ENCODE measurements at places on chromosomes 4 and X.

GRCh38 chrX:50111742-50112141 is 89.1 kb downstream of the AKAP4 start:
- DNase-seq, result no peak

GRCh38 chr4:185879666-185880312 is 67.8 kb upstream of the SORBS2 start:
- DNase-seq, result no peak

GRCh38 chrX:39398963-39399261 is 597.7 kb downstream of the MID1IP1 start:
- no peak for DNase-seq

DNA sequence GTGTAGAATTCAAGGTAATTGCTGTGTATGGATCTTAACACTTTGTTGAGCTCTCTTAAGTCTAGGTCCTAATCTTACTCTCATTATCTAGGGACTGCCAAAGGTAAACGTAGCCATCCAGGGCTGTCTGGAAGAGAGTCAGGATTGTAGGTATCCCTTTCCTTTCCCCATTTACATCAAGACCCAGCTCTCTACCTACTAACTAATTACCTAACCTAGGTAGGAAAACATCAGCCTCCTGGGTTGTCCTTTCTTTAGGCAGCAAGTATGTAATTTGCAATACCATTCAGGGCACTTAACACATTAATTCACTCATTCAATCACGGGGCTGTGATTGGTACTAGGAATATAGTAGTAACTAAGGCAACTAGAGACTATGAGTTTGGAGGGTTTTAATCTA is 15.2 kb upstream of the CPEB2 start:
- no peak for DNase-seq

DNA sequence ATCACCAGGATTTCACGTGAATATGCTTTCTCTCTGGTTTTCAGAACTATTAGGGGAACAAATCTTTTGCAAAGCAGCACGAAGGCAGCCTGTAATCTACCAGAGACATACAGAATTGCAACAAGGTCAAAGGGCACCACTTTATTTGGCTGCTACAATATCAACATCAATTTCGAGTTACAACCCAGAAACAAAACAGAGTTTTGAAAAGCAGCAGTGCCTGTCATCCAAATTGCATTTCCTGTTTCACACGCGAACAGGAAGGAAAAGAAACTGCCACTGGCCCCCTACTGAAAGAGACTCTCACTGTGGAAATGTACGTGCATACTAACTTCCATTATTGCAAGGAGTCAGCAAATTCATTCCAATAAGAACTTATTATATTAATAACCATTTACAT is 17.1 kb upstream of the C1QTNF7 start:
- DNase-seq, result no peak

DNA sequence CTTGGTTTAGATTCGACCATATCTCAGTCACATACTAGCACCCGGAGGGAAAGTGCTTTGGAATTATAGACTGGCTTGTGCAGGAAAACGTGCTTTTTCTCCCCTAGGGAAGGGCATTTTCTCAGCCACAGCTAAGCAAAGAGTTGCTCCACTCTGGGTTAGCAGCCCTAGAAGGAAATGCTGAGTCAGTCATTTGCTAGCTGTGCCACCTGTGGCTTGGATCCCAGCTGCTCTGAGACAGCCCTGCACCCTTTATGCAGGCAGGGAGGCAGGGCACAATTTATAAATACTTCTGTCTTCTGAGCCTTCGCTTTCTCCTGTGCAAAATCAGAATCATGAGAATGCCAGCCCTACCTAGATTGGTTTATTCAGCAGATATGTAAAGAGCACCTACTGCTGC is 1.3 kb upstream of the USP51 start:
- DNase-seq, result no peak

- DNase-seq, result no peak
These were observed 48.5 kb upstream of the MYOZ2 start for GRCh38 chr4:119087121-119087520.

DNA sequence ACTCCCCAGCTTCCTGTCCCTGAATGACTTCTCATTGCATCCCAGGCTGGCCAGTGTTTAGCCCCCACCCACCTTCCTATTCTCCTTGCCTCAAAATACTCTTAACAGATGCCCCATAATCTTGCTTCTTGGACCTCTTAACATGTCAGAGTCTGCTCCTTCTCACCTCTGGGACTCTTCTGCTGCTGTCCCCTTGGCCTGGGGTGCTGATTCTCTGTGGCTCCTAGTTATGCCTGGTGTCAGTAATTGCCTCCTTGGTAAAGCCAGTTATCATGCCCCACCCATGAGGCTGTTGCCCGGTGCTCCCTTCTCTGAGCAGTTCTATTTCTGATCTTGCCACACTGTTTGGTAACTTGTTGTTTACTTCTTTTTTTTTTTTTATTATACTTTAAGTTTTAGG is 256.8 kb downstream of the STIM2 start:
- DNase-seq, result no peak

DNA sequence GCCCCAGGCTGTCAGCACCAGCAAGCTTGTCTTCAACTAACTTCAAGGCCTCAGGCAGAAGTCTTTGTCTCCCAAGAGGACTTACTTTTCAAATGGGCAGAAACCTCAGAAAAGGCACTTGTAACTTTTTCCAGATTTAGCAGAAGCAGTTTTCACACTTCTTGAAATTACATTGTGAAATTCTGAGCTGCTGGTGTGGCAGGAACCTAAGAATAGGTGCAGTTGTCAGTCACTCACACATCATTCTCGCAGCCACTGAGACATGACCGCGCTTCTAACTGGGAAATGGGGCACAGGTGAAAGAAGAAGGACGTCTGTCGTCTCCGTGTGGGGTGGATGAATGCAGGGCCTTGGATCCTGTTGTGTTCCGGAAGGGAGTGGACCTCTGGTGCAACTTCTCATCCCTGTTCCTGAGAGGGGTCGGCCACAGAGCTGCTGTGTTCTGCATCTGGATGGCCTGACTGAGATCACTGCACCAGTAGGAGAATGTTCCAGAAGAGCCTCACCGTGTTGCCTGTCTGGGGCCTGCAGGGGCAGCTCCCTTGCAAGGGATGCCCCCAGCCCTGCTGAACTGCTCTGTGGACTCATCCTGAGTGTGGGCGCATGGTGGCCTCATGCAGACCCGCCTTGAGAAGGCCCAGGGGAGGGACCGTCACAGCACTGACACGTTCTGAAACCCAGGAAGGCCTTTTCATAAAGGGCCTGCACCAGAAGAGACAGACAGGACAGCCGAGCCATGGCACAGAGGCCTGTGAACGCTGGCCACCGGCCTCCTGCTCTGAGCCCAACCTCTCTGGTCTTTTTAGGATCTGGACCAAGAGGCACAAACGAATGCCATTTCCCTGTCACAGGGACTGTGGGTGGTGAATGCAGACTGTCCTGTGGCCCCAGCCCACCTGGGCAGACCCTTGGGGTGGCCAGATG is 18.7 kb downstream of the NAT8L start:
- no peak for DNase-seq

GRCh38 chr4:121842862-121843261 is 19.2 kb upstream of the CCNA2 start:
- DNase-seq, result peak; percentile 8

DNA sequence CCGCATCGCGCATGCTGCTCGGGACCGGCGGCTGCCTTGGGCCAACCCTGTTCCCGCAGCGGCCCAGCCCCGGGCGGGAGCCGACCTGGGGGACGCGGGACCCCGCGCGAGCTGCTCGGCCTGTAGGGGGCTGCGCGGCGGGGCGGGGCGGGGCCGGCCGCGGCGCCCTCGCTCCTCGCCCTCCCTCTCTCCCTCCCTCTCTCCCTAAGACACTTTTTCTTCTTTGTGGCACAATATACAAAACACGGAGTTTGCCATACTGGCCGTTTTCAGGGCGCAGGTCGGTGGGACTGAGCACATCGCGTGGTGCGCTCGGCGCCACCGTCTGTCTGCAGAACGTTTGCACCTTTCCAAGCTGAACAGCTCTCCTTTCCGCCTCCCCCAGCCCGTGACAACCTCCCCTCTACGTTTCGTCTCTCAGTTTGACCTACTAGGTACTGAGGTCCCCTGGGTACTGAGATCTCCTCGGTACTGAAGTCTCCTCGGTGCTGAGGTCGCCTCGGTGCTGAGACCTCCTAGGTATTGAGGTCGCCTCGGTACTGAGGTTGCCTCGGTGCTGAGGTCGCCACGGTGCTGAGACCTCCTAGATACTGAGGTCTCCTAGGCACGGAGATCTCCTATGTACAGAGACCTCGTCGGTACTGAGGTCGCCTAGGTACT is 261.1 kb upstream of the PLCXD1 start:
- peak; percentile 5 for DNase-seq

GRCh38 chr4:169249214-169249973 is 21.4 kb downstream of the SH3RF1 start:
- peak; percentile 40 for DNase-seq

DNA sequence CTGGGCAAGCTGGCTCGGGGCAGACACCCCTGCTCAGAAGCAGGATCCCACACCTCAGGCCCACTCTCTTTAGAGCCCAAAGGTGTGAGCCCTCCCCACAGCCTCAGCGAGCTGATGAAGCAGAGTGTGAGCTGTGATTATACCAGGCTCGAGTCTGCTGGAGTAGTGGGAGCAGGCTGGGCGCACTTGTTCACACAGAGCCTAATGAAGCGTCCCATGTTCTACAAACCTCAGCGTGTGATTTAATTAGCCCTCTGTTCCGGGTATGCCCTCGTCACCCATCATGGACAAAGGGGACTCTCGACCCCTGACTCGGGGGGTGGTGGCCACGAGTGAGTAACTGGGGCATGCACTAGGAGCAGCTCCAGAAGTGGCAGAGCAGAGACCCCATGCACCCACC is 62.3 kb downstream of the PPP2R2C start:
- no peak for DNase-seq

- no peak for DNase-seq
These were observed 24.6 kb downstream of the SLC7A11 start for GRCh38 chr4:138217567-138217966.

- no peak for DNase-seq
These were observed 125.3 kb upstream of the CLNK start for GRCh38 chr4:10809905-10810304.

DNA sequence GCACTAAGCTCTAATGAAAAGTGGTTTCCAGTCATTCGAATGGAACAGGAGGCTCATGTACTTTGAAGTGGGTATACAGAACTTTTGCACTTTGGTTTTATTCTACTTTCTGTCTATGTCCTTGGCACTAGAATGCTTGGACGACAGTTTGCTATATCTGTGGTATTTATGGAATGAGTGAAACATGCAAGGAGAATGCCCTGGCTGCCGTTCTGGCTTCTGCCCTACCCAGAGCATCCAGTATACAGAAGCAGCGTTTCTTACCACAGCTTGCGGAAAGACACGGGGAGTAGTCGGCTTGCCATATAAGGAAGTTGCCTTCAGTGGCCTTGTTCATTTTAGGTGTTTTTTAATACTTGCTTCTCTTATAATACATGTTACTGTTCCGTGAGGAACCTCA is 98.0 kb downstream of the TBL1X start:
- DNase-seq, result peak; percentile 94

DNA sequence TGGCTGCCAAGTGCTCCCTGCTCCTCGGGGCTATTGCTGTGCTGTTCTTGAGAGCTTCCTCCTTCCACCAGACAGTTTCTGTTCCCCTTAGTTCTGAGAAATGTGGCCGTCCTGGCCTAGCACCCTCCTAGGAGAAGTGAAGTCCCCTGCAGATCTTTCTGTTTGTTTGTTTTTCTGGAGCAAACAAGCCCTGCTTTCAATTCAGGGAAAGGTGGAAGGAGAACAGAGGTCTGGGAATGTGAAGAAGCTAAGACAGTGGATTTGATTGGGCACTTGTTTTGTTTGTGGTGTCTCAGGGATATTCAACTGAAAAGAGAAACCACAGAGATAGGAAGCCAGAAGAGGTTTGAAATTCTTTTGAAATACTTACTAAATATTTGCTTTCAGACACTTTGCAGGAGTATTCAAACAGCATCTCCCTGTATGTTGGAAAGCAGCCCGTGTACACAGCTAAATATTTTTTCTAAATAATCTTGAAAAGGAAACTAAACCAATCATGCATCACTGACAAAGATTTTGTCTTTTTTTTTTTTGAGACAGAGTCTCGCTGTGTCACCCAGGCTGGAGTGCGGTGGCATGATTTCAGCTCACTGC is 36.5 kb upstream of the PPM1K start:
- DNase-seq, result peak; percentile 20

DNA sequence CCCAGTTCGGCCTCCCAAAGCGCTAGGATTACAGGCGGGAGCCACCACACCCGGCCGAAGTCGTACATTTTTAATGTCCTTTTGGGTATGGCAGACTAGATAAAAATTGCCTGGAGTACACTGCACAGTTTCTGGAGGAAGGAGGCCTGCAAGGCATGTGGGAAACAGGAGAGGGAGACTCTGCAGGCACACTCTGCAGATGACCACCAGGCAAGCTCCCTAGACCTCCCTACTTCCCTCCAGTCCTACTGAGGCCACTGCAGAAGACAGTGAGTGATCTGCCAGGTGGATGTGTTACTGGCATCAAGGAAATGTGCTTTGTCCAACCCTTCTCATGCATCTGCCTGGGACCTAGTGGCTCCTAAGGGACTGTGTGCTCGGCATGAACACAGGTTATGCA is 11.4 kb downstream of the PDLIM3 start:
- no peak for DNase-seq

All from EH (cell line).